ENCODE measurements at places on chromosomes 1 and 21.

DNA sequence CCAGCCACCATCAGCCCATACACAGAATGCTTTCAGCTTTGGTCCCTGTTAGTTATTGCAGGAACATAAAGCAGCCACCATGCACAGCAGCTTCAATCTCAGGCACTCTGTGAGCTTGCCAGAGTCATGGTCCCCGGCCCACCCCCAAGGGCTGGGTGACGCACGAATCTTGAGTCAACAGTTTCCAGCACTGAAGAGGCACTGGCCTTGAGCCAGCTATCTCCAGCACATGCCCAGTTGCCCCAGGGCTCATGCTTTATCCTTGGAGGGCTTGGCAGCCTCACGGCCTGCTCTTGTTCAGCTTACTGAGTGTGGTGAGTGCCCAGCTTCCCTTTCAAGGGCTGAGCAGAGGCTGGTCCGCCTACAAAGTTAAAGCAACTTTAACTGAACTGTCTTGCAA, 200.7 kb upstream of the RAB4A start:
- peak; percentile 65 for DNase-seq

GRCh38 chr1:64163970-64164369, 39.5 kb upstream of the UBE2U start:
- no peak for DNase-seq

GRCh38 chr1:183318433-183318832, 99.7 kb downstream of the NMNAT2 start:
- DNase-seq: no peak

- no peak for DNase-seq
Measured at GRCh38 chr1:205262731-205263171, 35.0 kb downstream of the TMCC2 start.

DNA sequence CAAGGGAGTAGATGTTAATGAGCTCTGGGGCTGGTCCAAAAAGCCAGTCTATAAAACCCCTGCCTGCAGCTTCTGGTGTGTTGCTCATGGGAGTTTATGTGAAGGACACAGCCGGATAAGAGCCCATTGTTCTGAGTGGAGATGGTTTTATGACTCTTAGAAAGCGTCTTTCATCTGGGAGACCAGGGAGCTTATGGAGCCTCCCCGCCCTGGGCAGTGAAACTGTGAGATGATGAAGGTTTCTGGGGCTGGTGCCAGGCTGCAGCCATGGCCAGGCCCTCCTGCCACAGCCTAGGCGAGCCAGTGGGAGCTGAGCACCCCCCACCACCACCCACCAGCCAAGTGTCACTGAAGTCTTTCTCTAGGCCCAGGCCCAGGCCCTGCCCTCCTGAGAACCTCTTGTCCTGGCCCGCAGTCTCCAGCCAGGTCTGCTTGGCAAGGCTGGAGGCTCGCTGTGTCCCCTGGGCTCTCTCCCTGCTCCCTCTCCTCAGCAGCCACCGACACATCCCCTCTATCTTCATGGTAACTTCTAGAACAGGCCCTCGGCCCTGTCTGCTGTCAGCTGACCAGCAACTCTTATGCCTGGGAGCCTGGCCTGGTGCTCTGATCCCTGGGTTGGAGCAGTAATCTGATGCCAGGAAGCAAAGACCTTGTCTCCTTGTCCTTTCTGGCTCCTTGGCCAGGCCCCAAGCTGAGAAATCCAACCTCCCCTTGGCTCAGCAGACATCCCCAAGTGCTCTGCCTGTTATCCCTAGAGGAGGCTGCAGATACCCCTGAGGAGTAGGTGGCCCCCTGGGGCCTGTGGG, 7.6 kb upstream of the ARHGEF10L start:
- no peak for DNase-seq

- DNase-seq: no peak
Measured at GRCh38 chr1:221327954-221328353, 413.9 kb downstream of the DUSP10 start.

GRCh38 chr1:48771561-48771960, 5.1 kb downstream of the BEND5 start:
- DNase-seq: no peak

GRCh38 chr21:36111238-36111637, 23.6 kb upstream of the CBR3 start:
- no peak for DNase-seq

DNA sequence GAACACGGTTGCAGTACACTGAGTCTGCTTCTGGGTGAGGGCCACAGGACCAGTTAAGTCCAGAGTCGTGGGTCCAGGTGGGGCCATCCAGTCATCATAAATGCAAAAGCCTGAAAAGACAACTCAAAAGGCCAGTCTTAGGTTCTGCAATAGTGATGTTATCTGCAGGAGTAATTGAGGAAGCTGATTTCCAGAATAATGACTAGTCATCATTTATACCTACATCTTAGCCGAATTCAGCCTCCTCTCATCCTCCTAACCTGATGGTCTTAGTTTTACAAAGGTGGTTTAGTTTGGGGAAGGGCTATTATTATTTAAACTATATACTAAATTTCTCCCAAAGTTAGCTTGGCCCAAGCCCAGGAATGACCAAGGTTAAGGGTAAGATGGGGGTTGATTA, 23.5 kb upstream of the SLC5A9 start:
- DNase-seq: no peak

DNA sequence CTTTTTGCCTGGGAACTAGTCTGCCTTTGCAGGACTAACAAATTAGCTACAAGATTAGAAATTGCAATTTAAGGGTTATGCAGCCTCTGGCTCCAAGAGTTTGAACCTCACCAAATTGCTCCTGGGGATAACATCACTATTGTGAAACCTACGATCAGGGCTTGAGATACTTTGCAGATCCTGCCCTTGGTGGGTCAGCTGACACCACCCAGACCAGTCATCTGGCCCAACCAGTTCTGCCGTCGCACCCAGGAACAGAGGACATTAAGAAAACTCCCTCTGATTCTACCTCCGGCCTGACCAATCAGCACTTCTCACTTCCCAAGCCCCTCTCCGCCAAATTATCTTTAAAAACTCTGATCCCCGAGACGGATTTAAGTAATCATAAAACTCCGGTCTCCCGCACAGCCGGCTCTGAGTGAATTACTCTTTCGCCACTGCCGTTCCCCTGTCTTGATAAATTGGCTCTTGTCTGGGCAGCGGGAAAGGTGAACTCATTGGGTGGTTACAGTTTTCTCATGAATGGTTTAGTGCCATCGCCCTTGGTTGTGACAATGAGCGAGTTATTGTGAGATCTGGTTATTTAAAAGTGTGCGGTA, 32.9 kb upstream of the B3GALT5 start:
- DNase-seq: no peak

GRCh38 chr1:21090463-21090862, 86.2 kb downstream of the EIF4G3 start:
- DNase-seq: no peak

GRCh38 chr1:159743651-159744410, 29.4 kb upstream of the CRP start:
- no peak for DNase-seq

DNA sequence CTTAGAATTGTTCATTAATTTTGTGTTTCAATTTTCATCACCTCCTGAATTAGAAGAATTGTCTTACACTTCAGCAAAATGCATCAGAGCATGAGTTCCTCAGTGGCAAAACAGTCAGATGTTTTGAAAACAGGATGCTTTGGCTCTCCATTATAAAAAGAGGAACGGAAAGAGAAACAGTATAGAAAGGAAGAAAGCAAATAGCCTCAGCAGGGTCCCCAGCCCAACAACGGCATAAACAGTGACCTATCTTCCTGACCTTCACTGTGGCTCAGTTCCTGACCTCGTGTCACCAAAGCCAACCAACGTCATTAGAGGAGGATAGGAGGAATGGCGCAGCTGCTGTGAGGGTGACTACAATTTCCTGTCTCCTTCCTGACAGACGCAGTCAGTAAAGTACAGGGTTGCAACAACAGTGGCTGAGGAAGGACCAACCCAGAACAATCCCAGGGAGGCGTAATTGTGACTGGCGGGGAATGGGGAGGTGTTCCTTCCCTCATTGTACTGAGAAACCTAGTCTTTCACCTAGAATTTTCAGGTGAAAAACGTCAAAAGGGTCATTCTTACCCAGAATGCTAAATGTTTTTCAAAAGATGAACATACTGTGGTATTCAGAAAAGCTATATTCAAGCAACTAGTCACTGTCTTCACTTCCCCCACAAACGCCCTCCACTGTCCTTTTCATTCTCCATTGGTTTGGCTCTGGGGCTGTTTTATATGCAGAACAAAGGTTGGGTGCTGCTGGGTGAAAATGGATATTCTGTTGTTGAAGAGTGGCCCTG, 197.9 kb upstream of the SGIP1 start:
- DNase-seq: peak; percentile 96
